ENCODE measurements at places on chromosomes 13 and 19. TPM values are rescaled to one million over a fixed set of nuclear protein-coding genes. Genes with fewer than 3 reads are reported as not detected.
A peak's percentile ranks its signal among the peaks of the same experiment; 100 is the strongest.

DNA sequence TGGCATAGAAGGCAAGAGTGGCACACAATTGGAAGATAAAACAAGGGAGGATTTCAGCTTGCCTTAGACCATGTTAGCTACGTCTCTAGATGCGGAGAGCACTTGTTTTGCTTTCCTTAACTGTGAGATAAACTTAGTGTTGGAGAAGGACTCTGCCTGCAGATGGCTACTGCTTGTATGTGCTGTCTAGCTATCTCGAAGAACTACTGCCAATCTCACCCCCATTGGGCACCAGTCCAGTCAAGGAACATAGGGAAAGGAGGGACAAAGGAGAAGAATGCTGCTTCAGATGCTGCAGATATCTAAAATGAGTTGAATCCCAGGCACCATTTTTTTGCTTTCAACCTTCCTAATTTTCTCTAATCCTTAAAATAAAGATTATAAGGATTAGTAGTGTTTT lies 726.0 kb upstream of the ARGLU1 start:
- no peak for ATAC-seq

DNA sequence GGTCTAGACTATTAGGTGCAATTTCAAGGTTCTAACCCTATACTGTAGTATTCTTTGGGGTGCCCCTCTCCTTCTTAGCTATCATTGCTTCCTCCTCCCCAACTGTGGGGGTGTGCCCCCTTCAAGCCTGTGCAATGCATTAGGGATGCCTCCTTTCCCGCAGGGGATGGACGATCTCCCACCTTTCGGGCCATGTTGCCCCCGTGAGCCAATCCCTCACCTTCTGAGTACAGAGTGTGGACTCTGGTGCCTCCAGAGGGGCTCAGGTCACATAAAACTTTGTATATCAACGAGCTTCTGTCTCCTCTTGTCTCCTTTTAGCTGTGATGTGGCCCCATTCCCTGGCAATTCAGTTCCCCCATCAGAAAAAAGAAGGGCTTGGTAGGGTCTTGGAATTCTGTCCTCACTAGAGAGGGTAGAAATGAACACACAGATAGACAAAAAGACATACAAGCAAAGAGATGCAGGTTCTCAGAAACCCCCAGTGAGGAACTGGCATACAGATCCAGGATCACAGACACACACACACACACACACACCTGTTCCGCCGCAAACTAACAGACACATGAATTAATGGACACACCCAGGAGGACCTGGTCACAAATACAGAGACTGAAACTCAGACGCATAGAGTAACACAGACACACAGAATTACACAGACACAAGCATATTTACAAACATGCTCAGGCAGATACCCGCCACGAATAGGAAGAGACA lies 2.5 kb upstream of the HNRNPUL1 start:
- ATAC-seq, result no peak

CCNA1 gene
- total RNA-seq, result not detected

- ATAC-seq, result no peak
These were observed 221.7 kb downstream of the KCNRG start for GRCh38 chr13:50236898-50237318.

KIR2DL4 gene
- total RNA-seq, result not detected

GRCh38 chr13:113187263-113187669 lies 21.2 kb downstream of the PCID2 start:
- peak; percentile 94 for ATAC-seq

DNA sequence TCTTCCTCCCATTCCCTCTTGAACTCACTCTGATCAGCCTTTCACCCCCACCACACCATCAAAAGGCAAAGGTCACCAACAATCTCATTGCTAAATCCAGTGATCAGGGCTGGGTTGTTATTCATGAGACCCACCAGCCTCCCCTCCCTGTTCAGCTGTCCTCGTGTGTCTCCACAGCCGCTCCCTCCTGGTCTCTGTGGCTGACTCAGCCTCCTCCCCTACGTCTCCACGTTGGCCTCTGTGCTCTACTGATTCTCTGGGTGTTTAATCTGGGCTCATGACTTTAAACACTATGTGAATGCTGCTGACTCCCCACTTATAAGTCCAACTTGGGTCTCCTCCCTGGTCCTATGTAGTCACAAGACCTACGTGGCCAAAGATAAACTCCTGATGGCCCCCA lies 38.9 kb downstream of the PARP4 start:
- ATAC-seq, result no peak

DNA sequence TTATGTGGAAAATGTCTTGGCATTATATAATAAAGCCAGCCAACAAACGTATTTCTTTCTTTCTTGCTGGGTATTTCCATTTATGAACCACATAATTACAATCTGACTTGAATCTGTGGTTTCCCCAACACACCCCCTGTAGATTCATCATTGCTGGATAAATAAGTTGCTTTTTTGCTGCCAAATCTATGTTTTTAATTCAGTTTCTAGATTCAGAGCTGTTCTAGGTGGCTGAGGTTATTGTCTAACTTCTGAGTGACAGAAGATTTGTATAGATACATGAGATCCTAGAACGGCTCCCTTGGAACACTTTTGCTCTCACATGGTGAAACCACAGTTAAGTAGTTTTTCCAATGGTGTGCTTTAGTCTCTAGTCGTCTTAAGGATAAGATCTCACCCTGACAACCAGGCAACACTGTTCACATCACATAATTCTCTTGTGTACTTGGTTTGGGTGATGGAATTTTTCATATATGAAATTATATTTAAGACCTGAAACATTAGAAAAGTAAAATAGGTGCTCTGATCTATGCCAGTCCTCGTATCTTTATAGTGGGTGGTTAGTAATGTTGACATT lies 239.1 kb downstream of the KLF12 start:
- ATAC-seq, result no peak

- no peak for ATAC-seq
These were observed 6.9 kb downstream of the FBN3 start for GRCh38 chr19:8142513-8142900.

- no peak for ATAC-seq
These were observed 1305.3 kb downstream of the SLITRK5 start for GRCh38 chr13:88976466-88976865.

DNA sequence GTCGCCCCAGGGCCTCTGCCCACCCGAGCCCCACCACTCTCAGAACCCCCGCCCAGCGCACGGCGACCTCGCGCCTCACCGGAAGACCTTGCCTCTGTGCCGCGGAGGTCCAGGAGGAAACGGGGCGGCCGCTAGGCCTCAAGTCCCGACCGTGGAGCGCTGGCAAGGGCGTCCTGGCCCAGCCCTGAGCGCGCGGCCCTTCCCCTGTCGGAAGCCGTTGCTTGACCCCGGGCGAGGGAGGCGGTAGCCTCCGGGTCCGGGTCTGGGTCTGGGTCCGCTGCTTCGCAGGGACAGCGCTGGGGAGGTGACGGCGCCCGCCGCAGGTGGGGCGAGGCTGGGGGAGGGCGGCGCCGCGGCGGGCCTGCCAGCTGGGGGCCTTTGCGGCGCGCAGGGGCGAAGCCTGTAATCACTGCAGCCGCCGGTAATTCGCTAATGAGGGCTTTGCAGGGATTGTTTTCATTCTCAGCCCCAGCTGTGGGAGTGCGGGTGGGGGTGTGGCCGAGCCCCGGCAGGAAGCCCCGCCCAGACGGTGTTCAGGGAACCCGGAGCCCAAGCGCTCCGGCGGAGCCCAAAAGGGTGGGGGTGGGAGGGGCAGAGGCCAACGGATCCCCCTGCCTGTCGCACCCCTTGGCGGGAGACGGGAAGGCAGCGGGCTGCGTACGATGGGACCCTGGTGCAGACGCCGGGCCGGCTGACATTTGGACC lies 8.6 kb downstream of the C19orf25 start:
- peak; percentile 32 for ATAC-seq

IGFL3 gene
- not detected for total RNA-seq

GRCh38 chr19:29436591-29437103 lies 89.1 kb upstream of the VSTM2B start:
- ATAC-seq, result no peak

DNA sequence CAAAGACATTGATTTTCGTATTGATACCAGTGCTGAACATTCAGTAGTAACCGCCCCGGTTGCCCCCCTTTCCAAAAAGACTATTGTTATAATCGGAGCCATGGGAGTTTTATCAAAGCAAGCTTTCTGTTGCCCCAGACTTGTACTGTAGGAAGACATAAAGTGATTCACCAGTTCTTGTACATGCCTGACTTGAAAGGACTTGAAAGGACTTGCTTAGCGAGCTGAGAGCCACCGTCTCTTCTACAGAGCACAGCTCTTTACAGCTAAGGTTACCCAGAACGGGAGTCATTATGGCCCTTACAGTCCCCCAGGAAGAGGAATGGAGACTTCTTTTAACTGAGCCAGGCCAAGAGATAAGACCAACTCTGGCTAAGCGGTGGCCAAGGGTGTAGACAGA lies 5.1 kb downstream of the ZNF816 start:
- ATAC-seq, result no peak

- ATAC-seq, result no peak
These were observed 11.5 kb downstream of the SYT3 start for GRCh38 chr19:50628146-50628545.

- no peak for ATAC-seq
These were observed 211.5 kb upstream of the KL start for GRCh38 chr13:32804673-32805230.

- ATAC-seq, result no peak
These were observed 142.0 kb downstream of the DLEU7 start for GRCh38 chr13:50701469-50701868.

DNA sequence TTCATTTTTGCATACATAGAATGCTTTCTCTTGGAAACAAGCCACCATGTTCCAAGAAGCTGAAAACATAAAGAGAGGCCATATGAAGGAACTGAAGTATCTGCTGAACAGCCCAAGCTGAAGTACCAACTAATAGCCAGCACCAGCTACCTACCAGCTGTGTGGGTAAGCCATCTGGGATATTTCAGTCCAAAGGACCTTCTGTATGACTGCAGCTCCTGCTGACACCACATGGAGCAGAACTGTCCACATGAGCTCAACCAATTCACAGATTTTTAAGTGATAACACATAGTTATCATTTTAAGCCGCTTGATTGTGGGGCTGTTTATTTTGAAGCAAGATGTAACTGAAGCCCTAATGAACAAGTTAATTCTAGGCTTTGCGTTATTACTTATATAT lies 621.1 kb upstream of the KLHL1 start:
- ATAC-seq, result no peak

ZNF611 gene
- 8.6 TPM for total RNA-seq

GRCh38 chr13:105139380-105140285 lies 1395.8 kb downstream of the EFNB2 start:
- peak; percentile 51 for ATAC-seq

CHST8 gene
- total RNA-seq, result 0.16 TPM

- ATAC-seq, result no peak
These were observed 263.7 kb downstream of the KCTD12 start for GRCh38 chr13:76622315-76623040.

GRCh38 chr13:102203718-102204117 lies 198.1 kb downstream of the FGF14 start:
- ATAC-seq, result no peak

OR7D2 gene
- 0.12 TPM for total RNA-seq

GRCh38 chr19:43688059-43688701 lies 18.2 kb upstream of the PLAUR start:
- no peak for ATAC-seq

ZNF497 gene
- total RNA-seq, result 1.5 TPM

POU2F2 gene
- total RNA-seq, result 1.8 TPM

GRCh38 chr19:33110137-33110910 lies 21.6 kb upstream of the WDR88 start:
- no peak for ATAC-seq

TEX29 gene
- total RNA-seq, result not detected

ATXN8OS gene
- total RNA-seq, result not detected

DNA sequence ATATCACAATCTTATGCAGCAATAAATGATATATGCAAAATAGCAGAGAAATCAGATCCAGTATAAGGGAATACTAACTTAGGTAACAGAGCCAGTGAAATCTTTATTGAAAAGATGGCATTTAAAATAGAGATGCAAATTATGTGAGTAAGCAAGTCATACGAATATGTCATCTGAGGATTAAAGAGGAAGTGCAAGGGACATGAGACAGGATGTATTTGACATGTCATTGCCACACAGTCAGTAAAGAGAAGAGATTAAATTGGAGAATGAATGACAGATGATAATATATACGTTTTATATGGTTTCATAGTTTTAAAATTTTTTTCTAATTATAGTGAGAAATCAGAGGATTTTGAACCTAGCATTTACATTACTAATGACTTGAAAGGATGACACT lies 426.4 kb downstream of the SLITRK5 start:
- ATAC-seq, result no peak

GRCh38 chr13:39364947-39365468 lies 238.0 kb downstream of the LHFPL6 start:
- peak; percentile 32 for ATAC-seq

GRCh38 chr13:33640832-33641231 lies 177.1 kb upstream of the RFC3 start:
- ATAC-seq, result no peak

- peak; percentile 29 for ATAC-seq
These were observed 8.0 kb downstream of the DNASE2 start for GRCh38 chr19:12872941-12873890.

DNA sequence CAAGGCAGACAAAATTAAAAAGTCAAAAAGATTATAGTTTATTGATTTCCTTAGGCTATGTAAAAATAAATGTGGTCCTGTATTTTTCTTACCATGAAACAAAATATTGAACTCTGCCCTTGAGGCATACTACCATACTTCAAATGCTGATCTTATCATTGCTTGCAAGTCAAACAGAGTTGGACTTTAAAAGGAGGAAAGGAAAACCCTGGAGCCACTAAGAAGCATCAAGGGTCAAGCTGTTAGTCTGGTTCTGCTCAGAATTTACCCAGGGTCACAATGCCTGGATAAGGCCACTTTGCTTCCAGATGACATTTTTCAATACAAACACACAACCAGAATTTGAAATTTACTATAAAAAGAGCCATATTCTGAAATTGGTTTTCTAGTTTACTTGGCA lies 2.2 kb upstream of the FREM2 start:
- no peak for ATAC-seq

DNA sequence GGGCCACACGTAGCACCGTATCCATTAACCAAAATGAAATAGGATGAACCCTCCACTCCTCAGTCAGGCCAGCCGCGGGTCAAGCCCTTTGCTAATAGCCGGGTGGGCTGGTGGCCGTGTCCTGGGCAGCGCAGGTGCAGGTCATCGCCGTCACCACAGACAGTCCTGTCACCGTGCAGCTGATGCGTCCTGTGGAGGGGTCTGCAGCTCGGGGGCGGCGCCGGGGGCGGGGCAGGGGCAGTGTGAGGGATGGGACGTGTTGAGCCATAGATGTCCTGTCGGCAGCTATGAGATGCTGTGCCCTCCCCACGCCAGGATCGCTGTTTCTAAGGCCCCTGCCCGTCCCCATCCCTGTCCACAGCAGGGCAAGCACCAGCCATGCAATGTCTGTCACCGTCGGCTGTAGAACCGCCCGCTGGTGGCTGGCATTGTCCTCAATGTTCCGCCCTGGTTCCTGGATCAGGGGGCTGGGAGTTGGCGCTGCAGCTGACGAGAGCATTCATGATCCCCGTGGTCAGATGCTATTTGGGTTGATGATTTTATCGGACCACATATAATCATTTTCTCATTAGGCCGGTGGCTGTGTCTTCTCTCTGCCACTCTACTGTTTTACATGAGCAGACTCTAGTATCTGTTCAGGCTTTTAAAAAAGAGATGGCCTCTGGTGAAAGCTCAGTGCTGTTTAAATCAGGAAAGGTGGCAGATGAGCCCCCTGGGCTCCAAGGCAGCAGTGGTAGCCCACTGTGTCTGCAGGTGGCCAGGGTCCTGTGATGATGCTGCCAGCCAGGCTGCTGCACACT lies 126.1 kb downstream of the KDM4B start:
- ATAC-seq, result no peak

VSTM1 gene
- not detected for total RNA-seq

GRCh38 chr19:49403404-49404187 lies 15.5 kb downstream of the KASH5 start:
- ATAC-seq, result no peak

- ATAC-seq, result no peak
These were observed 39.5 kb downstream of the PCCA start for GRCh38 chr13:100128373-100128772.

All from gastroesophageal sphincter (tissue), 4 donors.